ENCODE measurements at places on chromosomes 16 and 17.
A peak's percentile ranks its signal among the peaks of the same experiment; 100 is the strongest.

- no peak overlapping the region for H3K27ac ChIP-seq
- DNase-seq = no peak
- no peak overlapping the region for H3K4me3 ChIP-seq
- peaks cover 3% of the 10 kb centered on the region for H3K4me1 ChIP-seq
Measured at GRCh38 chr17:15271741-15272140, 6.6 kb upstream of the PMP22 start.

- DNase-seq = no peak
- no peaks in the 10 kb centered on the region for H3K36me3 ChIP-seq
- peak overlapping the region; percentile 85 for H3K27ac ChIP-seq
- H3K4me3 ChIP-seq = no peak overlapping the region
- H3K27me3 ChIP-seq = no peaks in the 10 kb centered on the region
- peaks cover 44% of the 10 kb centered on the region for H3K4me1 ChIP-seq
Measured at GRCh38 chr16:70749681-70750601, 51.0 kb downstream of the VAC14 start.

DNA sequence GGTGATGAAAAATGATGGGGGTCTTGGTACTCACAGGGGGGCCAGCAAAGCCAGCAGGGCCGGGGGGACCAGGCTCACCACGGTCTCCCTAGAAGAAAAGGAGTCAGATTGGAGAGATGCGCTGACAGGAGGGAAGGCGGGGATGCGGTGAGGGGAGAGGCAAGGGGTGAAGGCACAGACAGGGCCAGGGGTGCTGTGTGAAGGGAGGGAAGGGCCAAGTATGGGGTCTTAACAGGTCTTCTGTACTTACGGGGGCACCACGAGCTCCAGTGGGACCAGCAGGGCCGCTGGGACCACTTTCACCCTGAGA is 11.2 kb downstream of the COL1A1 start:
- no peaks in the 10 kb centered on the region for H3K4me1 ChIP-seq
- DNase-seq = no peak
- H3K4me3 ChIP-seq = no peak overlapping the region

DNA sequence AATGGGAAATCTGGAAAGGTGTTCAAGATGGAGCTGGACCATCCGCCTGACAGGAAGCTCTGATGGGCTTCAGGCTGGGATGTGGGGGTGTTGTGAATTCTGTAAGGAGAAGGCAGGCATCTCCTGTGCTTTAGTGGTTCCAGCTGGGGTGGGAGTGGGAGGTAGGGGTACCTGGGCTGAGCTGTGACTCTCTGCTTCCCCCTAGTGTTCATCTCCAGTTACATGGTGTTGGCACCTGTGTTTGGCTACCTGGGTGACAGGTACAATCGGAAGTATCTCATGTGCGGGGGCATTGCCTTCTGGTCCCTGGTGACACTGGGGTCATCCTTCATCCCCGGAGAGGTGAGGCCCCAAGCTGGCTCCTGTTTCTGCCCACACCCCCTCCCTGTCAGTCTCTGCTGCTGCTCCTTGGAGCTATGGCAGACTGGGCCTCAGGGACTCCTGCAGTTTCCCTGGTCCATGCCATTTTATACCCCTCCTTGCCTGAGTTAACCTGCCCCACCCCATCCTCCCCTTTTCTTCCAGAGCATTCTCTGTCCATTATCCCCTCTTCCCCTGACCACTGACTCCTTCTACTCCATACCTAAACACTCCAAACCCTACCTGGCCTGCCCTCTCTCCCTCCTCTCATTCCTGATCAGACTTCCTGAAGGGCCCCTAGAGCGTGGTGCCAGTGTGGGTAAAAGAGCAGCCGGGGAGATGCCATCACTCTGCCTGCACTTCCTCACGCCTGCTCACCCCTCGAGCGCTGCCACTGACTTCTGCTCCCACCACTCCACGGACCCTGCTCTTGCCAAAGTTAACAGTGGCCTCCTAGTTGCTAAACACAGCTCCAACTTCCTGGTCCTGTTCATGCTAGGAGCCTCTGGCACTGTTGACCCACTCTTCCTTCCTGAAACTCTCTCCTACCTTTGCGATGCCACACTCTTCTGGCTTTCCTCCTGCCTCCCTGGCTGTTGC is 3.4 kb downstream of the SPNS1 start:
- H3K27ac ChIP-seq = no peak overlapping the region
- H3K27me3 ChIP-seq = no peaks in the 10 kb centered on the region

DNA sequence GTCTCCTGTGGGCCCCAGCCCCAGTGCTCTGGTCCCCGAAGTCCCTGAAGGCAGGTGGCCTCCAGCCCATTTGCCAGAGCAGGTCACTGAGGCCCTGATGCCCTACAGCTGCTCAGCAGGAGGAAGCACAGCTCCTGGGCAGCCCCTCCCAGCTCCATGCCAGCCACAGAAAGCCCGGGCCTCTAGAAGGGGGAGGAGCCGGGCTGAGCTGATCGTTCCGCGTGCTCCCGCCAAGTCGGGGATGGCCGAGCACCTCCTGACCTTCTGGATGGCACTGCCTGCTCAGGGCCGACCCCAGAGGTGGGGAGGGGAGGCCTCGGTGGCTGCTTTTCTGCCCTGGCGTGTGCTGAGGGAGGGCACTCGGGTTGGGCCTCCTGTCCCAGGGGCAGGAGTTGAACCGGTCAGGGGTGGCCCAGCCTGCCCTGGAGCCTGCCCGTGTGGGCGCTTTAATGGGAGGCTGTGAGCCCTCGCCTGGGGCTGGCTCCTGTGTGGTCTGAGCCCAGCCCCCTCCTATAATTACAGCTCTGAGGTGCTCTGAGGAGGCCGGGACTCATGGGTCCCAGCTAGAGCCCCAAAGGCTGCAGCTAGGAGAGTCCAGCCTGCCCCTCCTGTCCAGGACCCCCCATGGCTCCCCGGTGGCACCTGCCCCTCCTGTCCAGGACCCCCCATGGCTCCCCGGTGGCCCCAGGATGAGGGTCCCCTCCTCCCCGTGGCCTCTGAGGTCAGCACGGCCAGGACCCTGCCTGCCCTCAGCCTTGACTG is 29.7 kb downstream of the ZFPM1 start:
- no peaks in the 10 kb centered on the region for H3K4me1 ChIP-seq
- no peak for DNase-seq
- no peak overlapping the region for H3K4me3 ChIP-seq
- H3K36me3 ChIP-seq = no peaks in the 10 kb centered on the region
- no peak overlapping the region for H3K27ac ChIP-seq

GRCh38 chr17:16915752-16916556 is 56.0 kb downstream of the TNFRSF13B start:
- no peak overlapping the region for H3K27ac ChIP-seq
- no peaks in the 10 kb centered on the region for H3K36me3 ChIP-seq
- no peaks in the 10 kb centered on the region for H3K27me3 ChIP-seq
- no peak overlapping the region for H3K4me3 ChIP-seq

- no peak overlapping the region for H3K4me3 ChIP-seq
- no peaks in the 10 kb centered on the region for H3K36me3 ChIP-seq
Measured at GRCh38 chr17:55462711-55463110, 41.1 kb upstream of the MMD start.

- H3K4me1 ChIP-seq = peaks cover 3% of the 10 kb centered on the region
- peak overlapping the region; percentile 78 for H3K4me3 ChIP-seq
Measured at GRCh38 chr16:77721752-77722308, 484 bp upstream of the NUDT7 start.

DNA sequence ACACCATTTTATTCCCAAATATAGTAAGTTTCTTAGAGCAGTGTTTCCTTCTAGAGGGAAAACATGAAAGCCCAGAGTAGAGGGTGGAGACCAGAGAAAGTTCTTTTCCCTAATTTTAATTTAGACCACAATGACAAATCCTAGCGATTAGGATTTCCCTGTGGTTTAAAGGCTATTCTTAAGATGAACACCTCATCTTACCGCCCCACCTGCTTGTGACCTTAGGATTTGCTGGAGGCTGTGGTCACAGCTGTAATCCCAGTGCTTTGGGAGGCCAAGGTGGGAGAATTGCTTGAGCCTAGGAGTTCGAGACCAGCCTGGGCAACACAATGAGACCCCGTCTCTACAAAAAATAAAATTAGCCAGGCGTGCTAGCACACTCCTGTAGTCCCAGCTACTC is 51.1 kb downstream of the GPRC5B start:
- H3K4me3 ChIP-seq = no peak overlapping the region
- H3K4me1 ChIP-seq = no peaks in the 10 kb centered on the region
- DNase-seq = no peak
- H3K36me3 ChIP-seq = no peaks in the 10 kb centered on the region
- H3K27me3 ChIP-seq = no peaks in the 10 kb centered on the region
- no peak overlapping the region for H3K27ac ChIP-seq

DNA sequence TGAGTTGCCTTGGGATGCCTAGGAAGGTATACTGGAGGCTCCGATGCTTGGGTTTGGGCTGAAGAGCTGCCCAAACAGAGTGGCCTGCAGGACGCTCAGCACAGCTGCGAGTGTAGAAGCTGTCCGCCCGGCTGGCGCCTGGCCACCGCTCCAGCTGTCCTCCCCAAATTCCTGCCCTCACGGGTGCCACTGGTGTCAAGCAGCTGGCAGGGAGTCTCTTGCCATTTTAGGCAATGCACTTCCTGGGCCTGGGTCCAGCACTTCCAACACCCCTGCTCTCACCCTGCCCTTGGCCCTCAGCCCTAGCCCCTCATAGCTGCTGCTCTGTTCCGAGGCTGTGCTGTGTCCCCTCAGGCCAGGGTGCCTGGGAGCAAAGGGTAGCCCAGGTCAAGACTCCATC is 5.2 kb upstream of the PKMYT1 start:
- H3K4me3 ChIP-seq = no peak overlapping the region
- no peaks in the 10 kb centered on the region for H3K27me3 ChIP-seq
- H3K36me3 ChIP-seq = no peaks in the 10 kb centered on the region
- DNase-seq = no peak
- peaks cover 7% of the 10 kb centered on the region for H3K4me1 ChIP-seq

- peaks cover 73% of the 10 kb centered on the region for H3K36me3 ChIP-seq
- H3K27ac ChIP-seq = no peak overlapping the region
- no peak overlapping the region for H3K4me3 ChIP-seq
- no peaks in the 10 kb centered on the region for H3K4me1 ChIP-seq
Measured at GRCh38 chr17:1803280-1803679, 26.4 kb downstream of the SMYD4 start.

- H3K4me1 ChIP-seq = no peaks in the 10 kb centered on the region
- no peak overlapping the region for H3K27ac ChIP-seq
- DNase-seq = no peak
- no peak overlapping the region for H3K4me3 ChIP-seq
- H3K36me3 ChIP-seq = no peaks in the 10 kb centered on the region
Measured at GRCh38 chr17:33049781-33050414, 58.3 kb downstream of the SPACA3 start.

- H3K27me3 ChIP-seq = no peaks in the 10 kb centered on the region
- H3K27ac ChIP-seq = no peak overlapping the region
- DNase-seq = no peak
- no peaks in the 10 kb centered on the region for H3K4me1 ChIP-seq
Measured at GRCh38 chr16:83298541-83298940, 509.2 kb upstream of the HSBP1 start.

- no peaks in the 10 kb centered on the region for H3K27me3 ChIP-seq
- H3K4me3 ChIP-seq = no peak overlapping the region
- H3K4me1 ChIP-seq = no peaks in the 10 kb centered on the region
- H3K27ac ChIP-seq = no peak overlapping the region
- no peaks in the 10 kb centered on the region for H3K36me3 ChIP-seq
- DNase-seq = peak; percentile 21
Measured at GRCh38 chr17:379531-380465, 27.2 kb upstream of the RPH3AL start.

GRCh38 chr17:71759422-71760060 is 361.3 kb upstream of the SOX9 start:
- H3K36me3 ChIP-seq = no peaks in the 10 kb centered on the region
- no peaks in the 10 kb centered on the region for H3K27me3 ChIP-seq
- H3K4me1 ChIP-seq = peaks cover 12% of the 10 kb centered on the region
- H3K27ac ChIP-seq = peak overlapping the region; percentile 8
- no peak overlapping the region for H3K4me3 ChIP-seq
- DNase-seq = no peak

DNA sequence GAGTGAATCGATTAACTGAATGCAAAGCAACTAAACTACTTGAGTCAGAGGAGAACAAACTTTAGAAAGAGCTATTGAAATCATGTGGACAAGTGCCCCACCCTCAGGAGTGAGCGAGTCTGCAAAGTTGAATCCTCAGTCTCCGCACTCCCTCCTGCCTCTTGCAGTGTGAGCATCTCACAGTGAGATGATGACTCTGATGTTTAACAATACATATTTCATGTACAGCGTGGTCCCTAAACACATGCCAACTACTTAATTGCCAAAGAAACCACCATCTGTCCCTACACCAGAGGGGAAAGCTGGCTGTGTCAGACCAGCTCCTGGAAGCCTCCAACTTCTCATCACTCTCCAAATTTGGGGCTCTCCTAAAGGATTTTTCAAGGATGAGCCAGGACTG is 31.2 kb downstream of the PIMREG start:
- no peaks in the 10 kb centered on the region for H3K27me3 ChIP-seq
- H3K36me3 ChIP-seq = peaks cover 4% of the 10 kb centered on the region
- DNase-seq = no peak
- H3K4me1 ChIP-seq = peaks cover 10% of the 10 kb centered on the region

DNA sequence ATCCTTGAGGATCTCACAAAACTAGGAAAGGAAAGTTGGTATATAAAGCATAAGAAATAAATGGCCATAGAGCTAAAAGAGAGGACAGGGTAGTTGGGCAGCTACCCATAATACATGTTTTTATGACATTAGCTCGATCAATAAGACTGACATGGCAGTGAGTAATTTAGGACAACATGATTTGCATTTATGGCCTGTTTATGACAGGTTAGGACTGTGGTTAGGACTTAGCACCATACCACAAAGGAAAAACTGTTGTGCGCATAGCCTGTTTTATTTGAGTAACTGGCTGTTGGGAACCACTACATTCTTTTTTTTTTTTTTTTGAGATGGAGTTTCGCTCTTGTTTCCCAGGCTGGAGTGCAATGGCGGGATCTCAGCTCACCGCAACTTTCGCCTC is 18.0 kb upstream of the TRIM37 start:
- peaks cover 84% of the 10 kb centered on the region for H3K36me3 ChIP-seq
- H3K4me1 ChIP-seq = no peaks in the 10 kb centered on the region
- no peak overlapping the region for H3K4me3 ChIP-seq

DNA sequence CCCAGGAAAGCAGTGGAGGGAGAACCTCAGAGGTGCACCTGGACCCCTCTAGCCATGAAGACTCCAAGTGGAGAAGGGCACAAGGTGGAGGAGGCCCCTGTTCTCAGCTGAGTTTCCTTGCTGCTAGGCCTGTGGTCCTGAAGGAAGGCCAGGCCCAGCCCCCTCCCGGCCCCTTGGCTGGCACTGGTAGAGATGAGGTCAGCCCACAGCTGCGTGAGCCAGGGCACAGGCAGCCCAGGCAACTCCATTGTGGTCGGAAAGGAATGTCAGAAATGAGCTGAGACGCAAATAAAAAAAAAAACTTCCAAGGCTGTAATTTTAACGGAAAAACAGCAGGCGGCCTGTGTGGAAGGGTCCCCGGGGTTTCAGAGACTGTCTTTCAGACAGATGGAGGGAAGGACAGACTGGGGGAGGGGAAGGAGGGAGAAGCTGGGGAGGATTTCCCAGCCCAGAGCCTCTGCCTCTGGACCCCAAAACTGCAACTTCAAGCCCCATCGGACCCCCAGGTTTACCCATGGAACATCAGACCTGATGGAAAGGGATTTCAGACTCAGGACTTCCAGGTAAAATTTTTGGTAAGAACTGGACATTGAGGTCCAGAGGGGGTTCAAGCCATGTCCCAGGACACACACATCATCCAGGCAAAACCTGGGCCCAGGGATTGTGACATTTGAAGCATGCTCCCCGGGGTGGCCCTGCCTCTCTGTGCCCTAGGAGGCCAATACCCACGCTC is 25.6 kb upstream of the MRPS23 start:
- peaks cover 63% of the 10 kb centered on the region for H3K4me1 ChIP-seq
- H3K4me3 ChIP-seq = no peak overlapping the region
- no peaks in the 10 kb centered on the region for H3K27me3 ChIP-seq
- peak overlapping the region; percentile 98 for H3K27ac ChIP-seq
- peaks cover 15% of the 10 kb centered on the region for H3K36me3 ChIP-seq
- peak; percentile 96 for DNase-seq

GRCh38 chr17:42518046-42518754 is 17.8 kb upstream of the NAGLU start:
- peak; percentile 85 for DNase-seq
- no peak overlapping the region for H3K4me3 ChIP-seq
- peaks cover 38% of the 10 kb centered on the region for H3K4me1 ChIP-seq

Measured in RWPE2 (cell line).